ENCODE measurements at places on chromosomes 5 and 9.
A peak's percentile ranks its signal among the peaks of the same experiment; 100 is the strongest.

- no peak for DNase-seq
These were observed 21.0 kb downstream of the DIAPH1 start for GRCh38 chr5:141597814-141598213.

- DNase-seq, result no peak
These were observed 34.9 kb downstream of the POLR1E start for GRCh38 chr9:37520641-37521040.

DNA sequence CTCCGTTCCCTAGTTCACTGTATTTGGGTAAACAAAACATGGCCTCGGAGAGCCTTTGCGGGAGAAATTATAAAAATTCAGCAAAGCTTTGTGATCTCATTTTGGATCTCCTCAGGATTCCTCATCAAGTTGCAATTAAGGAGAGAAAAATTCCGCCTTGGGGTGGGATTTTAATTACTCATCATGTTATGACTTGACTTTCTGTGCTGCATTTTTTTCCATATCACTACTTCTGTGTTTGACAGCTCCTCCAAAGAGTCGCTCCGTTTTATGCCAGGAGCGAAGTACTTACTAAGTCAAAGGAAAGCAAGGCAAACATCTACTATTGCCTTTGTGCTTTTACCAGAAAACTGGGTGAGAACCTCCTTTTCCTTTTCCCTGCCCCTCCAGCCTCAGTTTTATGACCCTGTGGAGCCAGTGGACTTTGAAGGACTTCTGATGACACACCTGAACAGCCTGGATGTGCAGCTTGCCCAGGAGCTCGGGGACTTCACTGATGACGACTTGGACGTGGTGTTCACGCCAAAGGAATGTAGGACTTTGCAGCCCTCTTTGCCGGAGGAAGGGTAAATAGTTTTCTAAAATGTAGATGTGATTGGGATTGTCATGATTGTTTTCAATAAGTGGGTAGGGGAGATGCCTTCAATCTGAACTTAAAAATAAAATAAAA lies 71.5 kb downstream of the DOCK8 start:
- no peak for DNase-seq

- DNase-seq, result no peak
These were observed 160.1 kb upstream of the ZNF608 start for GRCh38 chr5:124906339-124907097.

DNA sequence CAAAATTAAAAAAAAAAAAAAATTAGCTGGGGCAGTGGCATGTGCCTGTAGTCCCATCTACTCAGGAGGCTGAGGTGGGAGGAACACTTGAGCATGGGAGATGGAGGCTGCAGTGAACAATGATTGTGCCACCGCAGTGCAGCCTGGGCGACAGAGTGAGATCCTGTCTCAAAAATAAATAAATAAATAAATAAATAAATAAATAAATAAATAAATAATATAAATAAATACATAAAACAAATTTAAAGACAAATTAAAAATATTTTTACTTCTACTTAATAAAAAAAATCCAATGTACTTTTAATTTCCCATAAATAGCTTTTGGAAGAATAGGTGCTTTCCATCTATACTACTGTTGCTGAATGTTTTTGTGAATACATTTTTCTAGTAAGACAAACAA lies 598.4 kb upstream of the EDIL3 start:
- no peak for DNase-seq

DNA sequence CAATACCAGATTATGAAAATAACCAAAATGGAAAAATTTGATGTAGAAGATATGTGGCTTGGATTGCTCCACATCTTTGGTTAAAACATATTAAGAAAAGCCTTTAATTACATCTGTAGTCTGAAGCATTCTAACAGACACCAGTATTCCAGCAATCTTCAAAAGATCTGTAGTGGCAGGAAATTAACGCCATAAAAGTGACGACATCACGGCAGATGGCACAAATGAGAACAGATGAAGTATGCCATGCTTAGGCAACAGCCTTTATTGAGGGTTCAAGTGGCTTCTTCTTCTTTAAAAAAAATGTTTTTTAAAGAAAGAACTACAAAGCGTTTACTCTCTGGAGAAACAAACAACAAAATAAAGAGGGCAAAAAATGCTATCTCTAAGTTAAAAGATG lies 164.2 kb downstream of the MEF2C start:
- DNase-seq, result no peak

GRCh38 chr9:111298731-111299598 lies 31.1 kb downstream of the OR2K2 start:
- peak; percentile 34 for DNase-seq

DNA sequence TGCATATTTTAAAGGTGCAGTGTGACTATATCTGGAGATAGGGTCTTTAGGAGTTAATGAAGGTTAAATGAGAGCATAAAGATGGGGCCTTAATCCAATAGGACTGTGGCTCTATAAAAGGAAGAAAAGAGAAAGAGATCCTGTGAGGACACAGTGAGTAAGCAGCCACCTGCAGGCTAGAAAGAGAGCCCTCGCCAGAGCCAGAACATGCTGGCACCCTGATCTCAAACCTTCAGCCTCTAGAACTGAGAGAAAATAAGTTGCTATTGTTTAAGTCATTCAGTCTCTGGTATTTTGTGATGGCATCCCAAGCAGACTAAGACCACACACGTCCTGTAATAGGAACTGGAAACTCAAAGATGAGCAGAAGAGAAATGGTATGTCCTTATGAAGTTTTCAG lies 41.0 kb downstream of the RNF180 start:
- DNase-seq, result no peak

GRCh38 chr9:134344800-134345310 lies 18.6 kb downstream of the RXRA start:
- no peak for DNase-seq

DNA sequence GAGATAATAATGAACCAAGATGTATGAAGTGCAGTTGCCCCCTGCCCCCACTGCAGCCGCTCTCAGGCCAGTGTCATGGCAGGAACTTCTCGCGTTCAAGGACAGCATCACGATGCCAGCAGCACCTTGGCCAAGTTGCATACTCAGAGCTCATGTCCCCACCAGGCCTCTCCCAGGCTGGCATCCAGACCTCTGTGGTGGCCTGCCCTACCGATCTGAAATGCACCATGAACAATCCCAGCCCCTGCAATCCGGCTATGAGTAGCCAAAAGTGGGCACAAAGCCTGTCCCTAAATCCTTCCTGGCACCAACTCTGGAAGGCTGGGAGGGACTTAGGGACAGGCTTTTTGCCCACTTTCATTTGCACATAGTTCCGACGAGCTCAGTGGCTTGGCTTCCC lies 140.9 kb downstream of the PAX5 start:
- no peak for DNase-seq

DNA sequence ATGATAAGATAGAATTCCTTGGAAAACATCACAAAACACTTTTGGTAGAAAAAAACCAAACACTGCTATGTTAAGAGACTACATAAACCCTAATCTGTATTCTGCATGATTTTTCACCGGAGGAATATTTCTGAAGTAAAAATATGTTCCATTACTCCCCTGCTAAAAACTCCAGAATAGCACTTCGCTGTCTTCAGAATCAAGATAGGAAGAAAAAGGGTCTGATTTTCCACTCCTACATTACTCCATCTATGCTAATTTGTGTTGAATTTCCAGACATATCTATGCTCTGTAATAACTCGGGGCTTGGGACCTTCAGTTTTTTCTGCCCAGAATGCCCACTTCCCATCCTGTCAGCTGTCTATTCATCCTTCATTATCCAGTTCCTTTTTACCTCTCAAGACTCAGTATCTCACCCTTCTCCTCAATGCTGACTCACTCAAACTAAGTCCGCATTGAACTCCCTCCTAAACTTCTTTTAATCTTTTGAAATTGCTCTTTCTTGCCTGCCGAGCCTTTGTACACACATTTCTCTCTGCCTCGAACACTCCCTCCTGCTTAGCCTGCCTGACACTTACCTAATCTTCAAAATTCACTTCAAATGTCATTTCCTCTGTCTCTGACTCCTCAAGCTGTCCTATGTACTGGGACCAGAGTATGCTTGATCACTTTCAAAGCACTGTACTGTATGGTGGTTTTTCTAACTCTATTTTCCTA lies 171.0 kb downstream of the ARRDC3 start:
- DNase-seq, result no peak

DNA sequence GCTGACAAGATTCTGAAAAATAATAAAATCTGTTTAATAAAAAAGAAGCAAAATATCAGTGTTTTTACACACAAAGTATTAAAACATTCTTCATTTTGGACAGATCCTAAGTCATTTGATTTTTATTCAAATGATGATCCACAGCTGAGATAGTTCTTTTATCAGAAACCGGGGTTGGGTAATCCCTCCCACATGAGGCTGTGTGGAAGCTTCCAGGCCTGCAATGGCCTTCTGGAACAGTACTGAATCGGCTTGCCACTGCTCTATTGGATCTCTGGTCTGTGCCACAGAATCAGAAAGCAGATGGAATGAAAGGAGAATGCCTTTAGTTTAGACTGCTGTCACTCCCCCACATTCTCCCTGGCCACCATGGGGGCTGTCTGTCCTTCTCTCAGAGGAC lies 6.1 kb upstream of the C5orf58 start:
- no peak for DNase-seq

GRCh38 chr5:72161951-72162350 lies 54.7 kb downstream of the MAP1B start:
- DNase-seq, result no peak

- no peak for DNase-seq
These were observed 168.8 kb upstream of the PPP1R2B start for GRCh38 chr5:156681265-156681664.

- DNase-seq, result peak; percentile 25
These were observed 3.2 kb upstream of the TMEM245 start for GRCh38 chr9:109122726-109123621.

GRCh38 chr5:95863383-95863757 lies 40.8 kb upstream of the GLRX start:
- no peak for DNase-seq

- DNase-seq, result no peak
These were observed 11.8 kb upstream of the SEC16A start for GRCh38 chr9:136494531-136495215.

- DNase-seq, result no peak
These were observed 7.1 kb upstream of the IFNA2 start for GRCh38 chr9:21392270-21392669.

- no peak for DNase-seq
These were observed 105.0 kb downstream of the ACER2 start for GRCh38 chr9:19513671-19514275.
